Purkinje cell (primary cell): ENCODE measurements at places on chromosomes 1 and 21. TPM values are rescaled to one million over a fixed set of nuclear protein-coding genes. Genes with fewer than 3 reads are reported as not detected.

Gene SETD4
- polyA plus RNA-seq, result 20.9 and 30.9 TPM in 2 replicates

Gene ADCY10
- 0.12 and 0.88 TPM in 2 replicates for polyA plus RNA-seq

Gene CHIA
- polyA plus RNA-seq, result not detected in 2 replicates

Gene KPRP
- not detected in 2 replicates for polyA plus RNA-seq

Gene OPRD1
- 0.19 TPM in 1 of 2 replicates, not detected in the other for polyA plus RNA-seq

Gene CCDC17
- not detected in 2 replicates for polyA plus RNA-seq

Gene MOV10
- 0.85 TPM in 1 of 2 replicates, not detected in the other for polyA plus RNA-seq

Gene SPRR1B
- not detected in 2 replicates for polyA plus RNA-seq

Gene SPRR2F
- polyA plus RNA-seq, result not detected in 2 replicates
